ENCODE measurements at places on chromosomes 11 and 22.

DNA sequence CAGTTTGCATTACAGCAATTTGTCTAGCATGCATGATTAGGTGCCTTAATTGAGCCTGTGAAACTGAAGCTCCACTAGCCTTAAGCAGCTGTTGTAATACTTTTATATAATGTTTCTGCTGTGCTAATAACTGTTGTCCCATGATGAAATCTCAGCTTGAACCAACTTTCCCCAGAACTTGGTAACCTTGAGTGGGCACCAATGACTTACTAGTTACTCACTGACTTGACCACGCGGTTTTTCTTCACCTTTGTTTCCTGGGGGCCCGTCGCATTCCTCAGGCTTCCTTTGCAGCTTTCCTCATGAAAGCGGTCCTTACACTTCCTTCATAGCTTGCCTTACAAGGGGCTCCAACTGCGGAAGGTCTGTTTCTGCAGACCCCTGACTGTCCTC, 11.2 kb upstream of the GLYATL1 start:
- no peak for DNase-seq

DNA sequence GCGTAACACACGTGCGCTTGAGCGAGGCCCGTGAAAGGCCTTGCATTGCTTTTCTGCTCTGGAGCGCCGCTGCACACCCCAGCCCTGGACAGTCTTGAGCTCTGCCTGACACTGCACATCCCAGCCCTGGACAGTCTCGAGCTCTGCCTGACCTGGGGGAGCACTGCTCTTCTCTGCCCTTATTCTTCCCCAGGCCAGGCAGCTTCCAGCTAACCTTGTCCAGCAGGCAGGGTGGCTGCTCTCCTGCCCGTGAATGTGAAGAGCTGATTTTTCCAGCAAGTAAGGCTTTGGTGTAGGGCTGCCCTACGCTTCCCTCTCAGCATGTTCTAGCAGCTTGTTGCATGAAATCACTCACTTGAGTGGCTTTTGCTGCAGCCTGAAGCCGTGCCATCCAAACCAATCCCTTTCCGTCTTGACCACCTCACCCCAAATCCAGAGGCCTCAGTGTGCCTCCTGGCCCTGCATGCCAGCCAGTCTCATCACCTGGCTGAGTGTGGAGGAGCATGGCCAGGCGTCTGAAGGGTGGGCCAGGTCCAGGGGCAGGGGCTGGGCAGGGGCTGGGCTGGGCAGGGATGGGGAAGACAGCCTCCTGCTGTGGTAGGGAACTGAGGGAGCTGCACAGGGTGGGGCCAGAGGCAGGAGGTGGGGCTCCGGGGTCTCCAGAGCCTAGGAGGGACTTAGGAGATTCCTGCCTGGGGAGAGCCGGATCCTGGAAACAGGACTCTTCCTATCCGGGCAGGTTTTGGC, 89.5 kb upstream of the B3GAT1 start:
- no peak for DNase-seq

DNA sequence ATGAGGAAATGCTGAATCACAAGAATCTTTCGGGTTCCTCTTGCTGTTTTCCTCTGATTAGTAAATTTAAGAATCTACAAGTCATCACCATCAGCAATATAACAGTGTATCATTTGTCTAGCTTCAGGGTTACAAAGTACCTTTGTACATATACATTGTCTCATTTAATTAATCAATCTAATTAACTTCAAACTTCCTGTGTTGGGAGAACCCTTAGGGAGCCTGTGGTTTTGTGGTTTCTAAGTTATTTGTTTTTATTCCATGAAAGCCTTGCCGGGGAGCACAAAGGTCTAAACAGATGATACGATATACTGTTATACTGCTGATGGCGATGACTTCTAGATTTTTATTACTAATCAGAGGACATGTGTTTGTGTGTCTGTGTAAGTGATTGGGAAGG, 41.0 kb downstream of the TIMP3 start:
- DNase-seq, result no peak

DNA sequence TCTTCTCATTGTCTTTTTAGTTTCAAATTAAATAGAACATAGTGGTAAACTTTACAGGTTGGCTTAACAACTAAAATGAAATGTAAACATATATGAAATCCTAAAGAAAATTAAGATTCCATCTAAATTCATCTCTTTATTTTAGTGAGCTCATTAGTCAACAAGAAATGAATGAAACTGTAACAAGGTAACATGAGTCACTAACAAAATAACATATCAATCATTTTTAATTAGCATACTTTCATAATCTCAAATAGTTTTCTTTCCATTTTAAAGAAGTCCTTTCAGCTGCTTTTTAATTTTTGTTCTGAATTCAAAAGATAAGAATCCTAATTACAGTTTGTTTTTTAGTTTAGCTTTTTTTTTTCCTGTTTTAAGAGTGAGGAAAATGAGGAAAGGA, 688.6 kb upstream of the TENM4 start:
- DNase-seq, result no peak

- no peak for DNase-seq
Measured at GRCh38 chr11:103295704-103296103, 186.5 kb downstream of the DYNC2H1 start.

- peak; percentile 64 for DNase-seq
Measured at GRCh38 chr11:111225881-111226280, 19.6 kb upstream of the POU2AF2 start.

- no peak for DNase-seq
Measured at GRCh38 chr11:105003151-105003550, 19.8 kb downstream of the CASP5 start.

GRCh38 chr11:26953770-26954392, 40.0 kb upstream of the FIBIN start:
- DNase-seq, result no peak

- no peak for DNase-seq
Measured at GRCh38 chr11:112826788-112827187, 134.4 kb upstream of the NCAM1 start.

DNA sequence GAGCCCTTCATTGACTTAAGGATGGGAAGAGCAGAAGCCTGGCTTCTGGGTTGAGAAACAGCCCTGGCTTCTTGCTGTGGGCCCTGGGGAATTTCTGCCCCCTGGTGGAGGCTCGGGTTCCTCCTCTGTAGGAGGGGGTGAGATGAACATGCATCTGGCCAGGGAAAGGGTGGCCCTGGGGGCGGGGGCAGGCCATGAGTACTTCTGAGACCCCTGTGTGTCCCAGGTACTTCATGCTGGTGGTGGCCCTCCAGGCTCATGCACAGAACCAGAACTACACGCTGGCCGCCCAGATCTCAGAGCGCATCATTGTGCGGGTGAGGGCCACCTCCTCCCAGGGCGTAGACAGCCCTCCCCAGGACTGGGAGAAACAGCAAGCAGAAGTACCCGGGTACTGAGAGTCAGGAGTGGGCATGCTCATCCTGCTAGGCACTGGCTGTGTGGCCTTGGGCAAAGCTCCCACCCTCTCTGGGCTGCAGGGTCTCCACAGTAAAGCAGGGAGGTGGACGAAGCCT, 15.8 kb downstream of the TMEM258 start:
- DNase-seq, result peak; percentile 37

DNA sequence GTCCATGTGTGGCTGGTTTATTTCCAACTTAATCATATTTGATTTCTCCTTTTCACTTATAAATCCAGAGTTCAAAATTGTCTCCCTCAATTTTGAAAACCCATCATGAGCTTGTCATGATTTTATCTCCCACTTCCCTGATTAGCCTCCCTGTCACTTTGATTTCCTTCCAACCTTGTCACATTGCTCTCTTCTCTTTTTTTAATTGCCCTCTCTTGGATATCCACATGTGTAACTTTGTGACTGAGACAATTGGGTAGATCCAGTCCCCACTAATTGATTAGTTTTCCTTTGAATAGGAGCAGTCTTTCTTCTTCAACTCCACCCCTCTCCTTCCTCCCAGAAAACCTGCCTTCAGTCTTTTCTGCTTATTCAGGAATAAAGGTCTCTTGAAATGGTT, 2.4 kb downstream of the TEF start:
- DNase-seq, result no peak

DNA sequence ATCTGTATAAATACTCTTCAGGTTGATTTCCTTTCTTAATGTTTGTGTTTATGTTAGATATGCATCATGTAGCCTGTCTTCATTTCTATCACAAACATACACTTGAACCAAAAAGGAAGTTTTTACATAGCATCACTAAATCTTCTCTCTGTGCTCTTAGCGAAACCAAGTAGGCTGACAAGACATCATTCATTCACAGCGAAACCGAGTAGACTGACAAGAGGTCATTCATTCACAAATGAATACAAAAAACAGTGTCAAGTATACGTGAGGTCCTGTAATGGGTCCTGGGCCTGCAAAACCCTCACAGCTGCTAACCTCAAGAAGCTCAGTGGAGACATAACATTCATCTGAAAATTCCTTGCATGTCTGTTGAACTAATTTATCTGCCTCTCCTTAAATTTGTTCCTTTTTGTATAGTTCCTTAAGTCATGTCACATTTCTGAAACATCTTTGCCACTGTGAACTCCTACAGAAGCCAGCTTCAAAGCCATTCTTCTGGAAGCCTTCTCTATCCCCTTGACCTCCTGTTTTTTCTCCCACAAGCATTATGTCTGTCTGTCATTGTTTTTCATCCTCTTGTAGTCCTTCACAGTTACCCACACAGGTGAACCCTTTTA, 9.8 kb upstream of the HBE1 start:
- DNase-seq, result no peak

GRCh38 chr11:73553266-73553665, 44.6 kb downstream of the FAM168A start:
- DNase-seq, result no peak

DNA sequence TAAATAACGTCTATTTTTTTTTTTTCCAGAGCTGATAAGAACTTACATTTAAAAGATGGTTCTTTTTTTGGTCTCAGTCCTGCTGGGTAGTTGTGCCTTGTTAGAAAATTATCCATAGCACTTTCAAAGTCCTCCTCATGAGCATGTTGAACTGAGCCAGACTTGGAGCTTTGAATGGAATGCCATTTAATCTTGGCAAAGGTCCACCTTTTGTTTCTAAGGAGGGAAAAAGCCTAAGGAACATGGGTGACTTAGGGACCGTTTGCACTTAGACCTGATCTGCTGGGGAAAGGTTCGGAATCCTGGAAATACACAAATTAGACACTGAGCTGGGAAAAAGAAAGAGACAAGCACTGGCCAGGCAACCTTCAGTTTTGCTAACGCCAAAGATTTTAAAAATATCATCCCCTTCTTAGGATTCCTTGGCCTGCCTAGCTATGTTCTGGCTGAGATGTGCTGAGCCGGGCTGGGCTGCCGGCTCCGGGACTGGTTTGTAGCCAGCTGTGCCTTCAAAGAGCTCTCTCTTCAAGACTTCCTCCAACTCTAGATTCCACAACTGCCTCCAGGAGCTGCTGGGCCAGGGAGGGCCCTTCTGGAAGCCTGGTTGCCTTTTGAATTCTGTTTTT, 67.4 kb downstream of the ENDOD1 start:
- DNase-seq, result no peak

GRCh38 chr11:2691991-2692875, 7.6 kb downstream of the KCNQ1OT1 start:
- no peak for DNase-seq

DNA sequence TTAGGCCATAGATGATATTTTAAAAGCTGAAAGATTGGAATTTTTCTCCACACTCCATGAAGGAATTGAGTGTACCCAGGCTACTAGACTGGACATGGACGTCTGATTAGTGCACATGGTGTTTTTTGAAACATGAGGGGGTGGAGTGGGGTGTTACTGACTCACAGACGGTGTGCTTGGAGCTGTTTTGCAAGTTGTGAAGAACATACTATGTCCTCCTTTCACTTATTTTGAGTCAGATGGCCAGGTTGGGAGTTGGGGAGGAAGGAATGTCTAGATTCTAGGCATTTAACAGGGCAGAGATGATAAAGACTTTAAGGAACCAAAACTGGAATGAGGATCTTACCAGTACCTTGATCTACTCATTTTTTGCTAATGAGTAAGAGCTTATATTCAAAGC, 158.1 kb upstream of the MTNR1B start:
- no peak for DNase-seq

DNA sequence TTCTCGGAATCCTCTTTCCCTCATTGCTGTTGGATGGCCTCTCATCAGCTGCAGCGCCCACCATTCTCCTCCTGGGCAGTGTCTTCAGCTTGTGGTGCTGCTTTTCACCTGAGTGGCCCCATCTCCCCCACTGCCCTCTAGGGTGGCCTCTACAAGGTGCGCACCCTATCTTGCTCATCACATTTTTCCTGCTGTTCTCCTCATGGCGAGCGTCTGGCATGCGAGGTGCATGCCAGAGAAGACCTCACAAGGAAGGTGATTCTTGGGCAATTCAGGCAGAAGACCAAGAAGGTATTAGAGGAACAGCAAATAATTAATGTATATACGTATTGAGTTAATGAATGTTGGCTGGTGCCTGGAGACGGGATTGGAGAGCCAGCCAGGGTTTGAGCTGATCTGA, 3.1 kb downstream of the AP2A2 start:
- DNase-seq, result no peak

DNA sequence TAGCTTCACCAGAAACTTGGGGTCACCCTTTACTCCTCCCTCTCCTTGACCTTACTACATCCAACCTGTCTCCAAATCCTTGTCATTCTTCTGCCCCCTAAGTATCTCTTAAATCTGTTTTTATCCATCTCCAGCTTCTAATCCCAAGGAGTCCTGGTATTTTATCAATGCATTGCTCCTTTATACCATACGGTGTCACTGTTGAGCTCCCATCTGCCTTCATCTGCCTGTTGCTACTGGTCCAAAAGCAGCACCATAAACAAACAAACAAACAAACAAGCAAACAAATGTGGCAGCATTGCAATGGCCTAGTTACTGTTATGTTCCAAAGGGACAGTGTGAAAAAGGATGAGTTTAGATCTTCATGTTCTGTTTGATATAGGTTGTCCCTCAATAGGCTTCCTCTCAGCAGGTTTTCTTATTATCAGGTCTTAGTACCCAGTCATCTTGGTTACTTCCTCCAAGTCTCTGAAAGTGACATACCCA, 34.2 kb downstream of the DNHD1 start:
- DNase-seq, result peak; percentile 44

GRCh38 chr11:42494459-42494858, 817.3 kb upstream of the API5 start:
- DNase-seq, result no peak

DNA sequence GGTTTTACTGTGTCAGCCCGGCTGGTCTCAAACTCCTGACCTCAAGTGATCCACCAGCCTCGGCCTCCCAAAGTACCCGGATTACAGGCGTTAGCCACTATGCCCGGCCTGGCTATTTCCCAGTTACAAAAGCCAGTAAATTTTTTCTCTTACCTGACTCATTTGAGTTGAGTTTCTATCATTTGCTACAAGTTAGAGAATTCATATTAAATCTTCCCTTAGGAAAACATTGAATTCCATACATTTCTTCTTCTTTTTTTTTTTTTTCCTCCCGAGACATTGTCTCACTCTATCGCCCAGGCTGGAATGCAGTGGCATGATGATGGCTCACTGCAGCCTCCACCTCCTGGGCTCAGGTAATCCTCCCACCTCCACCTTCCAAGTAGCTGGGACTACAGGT, 26.0 kb downstream of the CHEK2 start:
- no peak for DNase-seq

Measured in NCI-H1694 treated with DMSO at 0.1 percent for 48 hours (cell line).